Activated T-cell treated with anti-CD3 and anti-CD28 coated beads for 48 hours (primary cell): ENCODE measurements at places on chromosomes 3 and 15.

DNA sequence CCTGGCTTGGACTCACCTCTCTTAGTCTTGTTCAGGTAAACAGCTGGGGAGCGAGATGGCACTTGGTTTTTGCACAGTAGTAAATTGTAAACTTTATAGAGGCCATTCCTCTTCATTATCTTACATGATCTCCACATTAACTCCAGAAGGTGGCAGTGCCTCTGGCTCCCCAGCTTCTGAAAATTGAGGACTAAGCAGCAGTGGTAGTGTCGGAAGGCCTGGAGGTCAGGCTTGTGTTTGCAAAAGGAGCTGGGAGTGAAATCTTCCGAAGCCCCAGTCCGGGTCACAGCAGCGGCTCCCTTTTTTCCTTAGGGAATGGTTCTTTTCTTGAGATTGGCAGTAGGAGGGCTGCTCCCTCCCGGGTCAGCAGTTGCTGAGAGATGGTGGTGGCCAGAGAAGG, 85.7 kb downstream of the FNDC3B start:
- DNase-seq: no peak

DNA sequence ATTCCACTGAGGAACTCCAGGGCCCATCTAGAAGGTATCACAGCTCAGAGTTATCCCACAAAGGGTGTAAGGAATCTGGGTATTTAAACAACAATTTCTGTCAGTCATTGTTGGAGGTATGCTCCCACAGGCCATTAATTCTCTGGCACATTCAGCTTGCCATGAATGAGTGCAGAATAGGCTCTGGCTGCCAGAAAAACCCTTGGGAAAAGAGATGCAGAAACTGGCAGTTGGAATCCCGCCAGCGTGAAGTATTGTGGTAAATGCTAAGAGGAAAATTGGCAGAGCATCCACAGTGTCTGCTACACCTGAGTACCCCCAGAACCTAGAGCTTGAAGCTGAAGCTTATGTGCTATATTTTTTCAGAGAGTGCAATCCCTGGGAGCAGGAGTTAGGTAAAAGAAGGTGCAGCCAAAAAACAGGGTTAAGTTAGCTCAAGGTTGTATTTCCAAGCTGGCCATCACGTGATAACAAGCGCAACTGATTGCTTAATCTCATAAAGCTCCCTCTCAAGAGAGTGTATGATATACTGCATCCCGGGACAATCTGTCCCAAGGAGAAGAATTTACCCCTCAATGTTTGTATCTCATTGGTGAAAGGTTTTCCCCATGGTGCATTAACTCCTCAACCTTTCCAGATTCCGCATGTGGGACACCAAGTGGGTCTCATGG, 94.2 kb upstream of the ACP3 start:
- DNase-seq: no peak

GRCh38 chr3:2099779-2100191, 1.1 kb downstream of the CNTN4 start:
- no peak for DNase-seq

DNA sequence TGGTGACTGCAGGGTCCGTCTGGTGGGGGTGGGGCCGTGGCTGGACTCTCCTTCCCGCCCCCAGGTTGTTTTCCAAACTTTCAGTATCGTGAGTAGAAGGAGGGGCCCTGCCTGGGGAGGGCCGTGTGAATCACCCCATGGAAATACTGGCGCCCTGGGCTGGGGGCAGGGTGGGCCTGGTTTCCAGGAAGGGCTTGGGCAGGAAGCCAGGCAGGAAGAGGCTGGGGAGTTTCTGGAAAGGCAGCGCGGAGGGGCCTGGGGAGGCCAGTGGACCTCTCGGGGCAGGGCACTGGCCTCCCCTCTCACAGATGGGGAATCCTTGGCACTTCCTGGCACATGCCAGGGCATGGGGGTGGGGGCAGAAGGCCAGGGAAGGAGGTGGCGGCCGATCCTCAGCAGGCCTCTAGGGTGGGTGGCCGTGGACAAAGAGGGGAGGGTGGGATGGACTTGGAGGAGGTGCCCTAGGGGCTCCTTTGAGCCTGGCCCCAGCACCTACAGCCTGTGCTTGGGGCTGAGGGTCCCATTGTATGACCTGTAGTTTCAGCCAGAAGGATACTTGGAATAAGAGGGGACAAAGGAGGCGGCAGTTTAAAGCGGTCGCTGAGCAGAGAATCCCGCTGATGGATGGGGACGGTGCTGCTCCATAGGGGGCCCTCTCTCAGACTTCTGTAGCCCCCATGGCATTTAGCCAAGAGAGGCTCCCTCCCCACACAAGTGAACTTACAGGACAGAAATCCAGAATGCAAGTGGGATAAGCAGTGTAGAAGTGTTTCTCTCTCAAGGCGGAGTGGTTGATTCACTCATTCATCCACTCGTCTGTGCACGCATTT, 56.5 kb upstream of the GATA2 start:
- DNase-seq: no peak

- DNase-seq: no peak
Measured at GRCh38 chr15:69853544-69853951, 244.2 kb downstream of the TLE3 start.

DNA sequence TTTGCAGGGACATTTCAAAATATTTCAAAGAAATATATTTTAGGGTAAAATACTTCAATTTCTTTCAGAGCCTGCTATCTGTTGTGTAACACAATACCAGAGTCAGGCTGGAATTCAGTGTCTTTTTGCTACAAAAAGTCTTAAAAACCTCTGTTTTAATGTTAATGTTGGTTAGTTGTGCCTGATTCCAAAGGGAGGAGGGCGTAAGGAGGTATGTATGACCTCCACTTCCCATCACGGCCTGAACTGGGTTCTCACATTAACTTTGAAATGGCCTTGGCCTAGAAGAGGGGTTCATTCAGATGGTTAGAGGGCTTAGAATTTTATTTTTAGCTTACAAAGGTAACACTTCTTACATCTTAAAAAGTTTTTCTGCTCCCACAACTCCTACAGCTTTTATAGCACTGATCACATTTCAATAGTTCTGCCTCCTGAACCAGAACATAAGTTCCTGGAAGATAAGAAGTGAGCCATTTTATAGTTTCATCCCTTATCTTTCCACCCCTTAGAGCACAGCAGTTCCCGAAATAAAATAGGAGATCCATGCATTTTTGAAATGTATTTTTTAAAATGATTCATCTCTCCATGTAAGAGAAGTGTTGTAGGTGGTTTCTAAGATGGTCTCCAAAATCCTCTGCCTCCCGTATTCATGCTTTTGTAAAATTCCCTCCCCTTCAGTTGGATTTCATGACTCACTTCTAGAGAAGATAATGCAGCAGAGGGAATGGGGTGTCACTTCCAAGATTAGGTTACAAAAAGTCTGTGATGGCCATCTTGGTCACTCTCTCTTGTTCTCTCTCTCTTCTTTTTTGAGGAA, 543.1 kb upstream of the NECTIN3 start:
- DNase-seq: no peak

GRCh38 chr3:9914011-9914410, 2.9 kb upstream of the IL17RC start:
- no peak for DNase-seq

DNA sequence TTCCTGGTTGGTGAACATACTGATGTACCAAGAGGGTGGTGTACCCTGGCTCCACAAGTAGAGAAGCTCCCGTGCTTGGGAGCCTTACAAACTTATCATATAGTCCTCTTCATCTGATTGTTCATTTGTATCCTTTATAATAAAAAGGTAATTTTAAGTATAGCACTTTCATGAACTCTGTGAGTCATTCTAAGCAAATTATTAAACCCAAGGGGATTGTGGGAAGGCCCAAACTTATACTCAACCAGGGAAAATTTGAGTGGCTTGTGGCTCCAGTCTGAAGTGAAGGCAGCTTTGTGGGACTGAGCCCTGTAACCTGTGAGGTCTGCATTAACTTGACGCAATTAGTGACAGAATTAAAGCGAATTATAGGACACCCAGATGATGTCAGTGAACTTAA, 29.0 kb downstream of the TTBK2 start:
- no peak for DNase-seq

GRCh38 chr3:174023421-174023820, 625.9 kb downstream of the NLGN1 start:
- no peak for DNase-seq

DNA sequence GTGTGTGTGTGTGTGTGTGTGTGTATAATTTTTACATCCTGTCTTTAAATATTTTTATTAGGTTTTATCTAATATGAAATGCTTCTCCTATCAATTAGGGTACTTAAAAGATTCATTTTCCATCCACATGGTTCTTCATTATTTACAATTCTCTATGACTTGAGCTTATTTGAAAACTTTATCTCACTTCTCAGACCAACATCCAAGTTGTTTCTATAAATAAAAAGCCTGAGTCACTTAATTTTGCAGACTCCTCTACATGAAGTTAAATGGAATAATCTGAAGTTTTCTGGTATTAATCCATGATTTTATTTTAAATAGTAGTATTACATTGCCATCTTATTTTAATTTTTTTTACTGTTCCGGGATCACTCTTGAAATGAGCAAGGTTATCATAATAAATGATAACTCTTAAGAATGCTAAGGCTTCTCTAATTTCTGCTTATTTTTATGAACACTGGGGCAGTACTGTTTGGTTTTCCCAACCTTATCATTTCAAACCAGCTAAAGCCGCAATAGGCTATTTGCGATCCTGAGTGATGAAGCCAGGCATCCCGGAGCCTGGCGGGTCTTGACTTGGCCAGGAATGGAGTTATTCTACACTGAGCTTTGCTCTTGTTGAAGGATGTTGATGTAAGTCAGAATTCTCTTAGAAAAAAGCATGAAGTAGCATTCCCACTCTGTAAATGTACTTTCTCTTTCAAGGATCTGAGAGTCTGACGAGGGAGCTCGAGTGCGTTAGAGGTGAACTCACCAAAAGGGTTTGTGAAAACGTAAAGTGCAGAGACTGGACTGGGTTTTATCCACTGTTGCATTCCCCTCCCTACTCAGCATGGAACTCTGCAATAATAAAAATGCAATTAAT, 220.2 kb upstream of the LRTM1 start:
- no peak for DNase-seq

GRCh38 chr15:48021336-48022086, 99.3 kb upstream of the SLC24A5 start:
- no peak for DNase-seq

- DNase-seq: no peak
Measured at GRCh38 chr3:128319741-128320141, 146.9 kb downstream of the DNAJB8 start.

- no peak for DNase-seq
Measured at GRCh38 chr3:18258492-18258891, 166.6 kb downstream of the SATB1 start.

DNA sequence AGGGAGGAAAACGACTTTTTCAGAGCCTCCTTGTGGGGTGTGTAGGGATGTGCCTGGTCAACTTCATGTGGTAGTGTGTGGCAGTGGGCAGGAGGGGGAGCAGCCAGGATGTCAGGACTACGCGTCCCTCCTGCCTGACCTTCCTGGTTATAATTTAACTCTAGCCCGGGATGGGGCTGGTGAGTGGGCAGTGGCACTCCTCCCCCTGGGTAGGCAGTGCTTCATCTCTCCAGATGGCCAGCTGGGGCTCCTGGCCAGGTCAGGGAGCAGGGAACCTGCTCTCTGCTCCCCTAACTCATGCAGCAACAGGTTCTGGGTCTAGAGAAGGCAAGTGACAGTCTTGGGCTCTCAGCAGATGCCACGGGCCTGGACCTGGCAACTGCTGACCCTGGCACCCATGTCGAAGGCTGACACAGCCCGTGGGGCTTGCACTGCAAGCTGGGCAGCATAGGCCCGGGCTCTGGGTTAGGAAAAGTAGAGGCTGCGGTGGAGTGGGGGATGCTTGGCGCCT, 2.6 kb downstream of the ITIH4 start:
- DNase-seq: no peak
